GM04504 (cell line): ENCODE measurements at places on chromosomes 16 and 17.

- DNase-seq: no peak
Observed at GRCh38 chr17:38687286-38687685, 12.5 kb upstream of the EPOP start.

DNA sequence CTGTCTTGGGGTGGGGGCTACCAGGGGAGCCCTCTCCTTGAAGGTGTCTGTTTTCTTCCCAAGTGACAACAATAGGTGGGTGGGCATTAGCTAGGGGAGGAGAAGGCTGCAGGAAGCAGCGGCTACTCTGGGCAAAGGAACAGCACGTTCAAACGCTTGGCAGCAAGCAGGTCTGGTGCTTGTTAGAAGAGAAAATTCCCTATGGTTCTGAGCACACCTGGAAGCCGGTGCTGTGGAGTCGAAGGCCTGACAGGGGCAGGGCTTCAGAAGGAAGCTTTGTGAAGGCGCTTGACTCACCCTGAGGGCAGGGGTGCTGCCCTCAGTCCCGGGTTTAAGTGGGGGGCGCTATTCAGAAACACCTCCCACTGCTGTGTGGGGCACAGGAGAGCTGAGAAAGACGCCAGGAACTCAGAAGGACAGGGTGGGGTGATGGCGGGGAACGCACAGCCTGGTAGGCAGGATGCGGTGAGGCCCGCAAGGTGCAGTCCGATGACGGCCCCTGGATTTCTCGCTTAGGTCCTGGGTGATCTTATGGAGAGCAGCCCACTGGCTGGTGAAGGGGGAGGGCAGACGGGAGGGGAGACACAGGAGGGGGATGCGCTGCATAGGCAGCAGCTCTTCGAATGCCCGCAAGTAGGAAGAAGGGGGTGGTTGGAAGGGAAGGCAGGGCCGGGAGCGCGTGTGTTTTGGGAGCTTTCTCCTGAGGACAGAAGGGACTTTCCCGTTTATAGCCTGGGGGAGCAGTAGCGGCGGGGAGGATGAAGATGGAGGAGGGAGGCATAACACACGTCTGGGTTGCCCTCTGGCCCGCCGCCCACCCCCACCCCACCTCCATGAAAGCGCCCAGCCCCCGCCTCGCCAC is 3.2 kb downstream of the GJD3 start:
- no peak for DNase-seq

DNA sequence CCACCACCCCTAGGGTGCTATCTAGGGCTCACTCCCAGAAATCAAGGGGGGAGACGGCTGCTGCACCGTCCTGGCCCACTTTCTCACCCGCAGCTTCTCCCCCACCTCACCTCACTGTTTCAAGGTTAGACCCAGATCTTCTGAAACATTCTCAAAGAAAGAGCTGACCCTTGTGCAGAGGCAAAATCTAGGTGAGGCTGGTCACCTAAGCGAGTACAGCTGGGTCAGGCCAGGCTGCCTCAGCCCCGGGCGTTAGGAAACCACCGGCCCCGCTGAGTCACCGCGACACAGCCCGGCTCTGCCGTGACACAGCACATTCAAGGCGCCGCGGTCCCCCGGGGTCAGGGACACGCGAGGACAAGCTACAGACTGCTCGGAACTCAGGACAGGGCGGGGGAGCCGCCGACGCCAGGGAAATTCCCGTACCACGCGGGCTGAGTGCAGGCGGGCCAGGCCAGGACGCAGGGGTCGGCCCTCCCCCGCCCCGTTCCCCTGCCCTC is 27.1 kb downstream of the GNPTG start:
- peak; percentile 64 for DNase-seq

GRCh38 chr16:3578121-3578520 is 918 bp upstream of the NLRC3 start:
- DNase-seq: no peak

- DNase-seq: no peak
Observed at GRCh38 chr16:86027373-86028126, 128.6 kb downstream of the IRF8 start.

GRCh38 chr16:19559242-19559910 is 3.9 kb downstream of the VPS35L start:
- DNase-seq: peak; percentile 35

- DNase-seq: no peak
Observed at GRCh38 chr17:6233856-6234255, 163.7 kb downstream of the WSCD1 start.

- DNase-seq: no peak
Observed at GRCh38 chr16:46621934-46622676, 926 bp upstream of the SHCBP1 start.

DNA sequence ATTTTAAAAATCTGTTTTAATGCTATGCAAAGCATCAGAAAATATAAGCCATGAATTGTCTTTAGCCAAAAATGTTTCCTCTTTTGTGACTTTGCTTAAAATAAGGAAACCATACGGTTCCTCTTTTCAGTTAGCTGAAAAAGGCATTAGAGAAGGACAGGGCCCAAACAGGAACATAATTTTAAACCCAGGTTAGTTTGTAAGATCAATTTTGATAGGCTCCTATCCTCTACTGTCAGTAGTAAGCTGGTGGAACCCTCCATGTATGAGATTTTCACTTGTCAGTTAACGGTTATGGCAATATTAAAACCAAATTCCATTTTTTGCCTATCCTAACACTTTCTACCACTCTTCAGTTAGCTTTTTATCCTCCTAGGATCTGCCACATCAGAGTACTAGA is 4.3 kb downstream of the EVI2B start:
- no peak for DNase-seq

DNA sequence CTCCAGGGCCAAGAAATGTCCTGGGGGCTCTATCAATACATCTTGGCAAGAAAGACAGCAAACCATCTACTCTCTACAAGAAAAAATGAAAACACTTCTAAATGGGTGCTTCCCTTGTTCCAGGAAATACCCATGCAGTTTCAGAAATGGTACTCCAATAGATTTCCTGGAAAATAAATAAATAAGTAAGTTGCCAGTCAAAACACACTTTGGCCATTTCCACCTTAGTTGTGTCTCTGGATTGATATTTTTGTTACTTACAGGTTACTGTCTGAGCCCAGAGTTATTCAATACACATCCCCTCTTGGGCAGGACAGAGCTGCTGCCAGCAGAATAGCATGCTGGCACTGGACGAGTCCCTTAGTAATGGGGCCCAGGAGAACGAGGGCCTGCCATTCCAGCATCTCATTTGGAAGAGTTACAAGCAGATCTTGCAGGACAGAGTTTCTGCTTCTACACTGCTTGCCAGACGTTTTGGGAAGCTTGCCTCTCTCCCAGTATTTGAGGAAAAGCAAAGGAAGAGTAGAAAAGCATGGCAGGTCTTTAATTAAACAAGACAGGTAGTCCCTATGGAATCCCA is 100.5 kb downstream of the SMG6 start:
- no peak for DNase-seq

- DNase-seq: no peak
Observed at GRCh38 chr17:51559778-51560177, 299.4 kb downstream of the UTP18 start.

DNA sequence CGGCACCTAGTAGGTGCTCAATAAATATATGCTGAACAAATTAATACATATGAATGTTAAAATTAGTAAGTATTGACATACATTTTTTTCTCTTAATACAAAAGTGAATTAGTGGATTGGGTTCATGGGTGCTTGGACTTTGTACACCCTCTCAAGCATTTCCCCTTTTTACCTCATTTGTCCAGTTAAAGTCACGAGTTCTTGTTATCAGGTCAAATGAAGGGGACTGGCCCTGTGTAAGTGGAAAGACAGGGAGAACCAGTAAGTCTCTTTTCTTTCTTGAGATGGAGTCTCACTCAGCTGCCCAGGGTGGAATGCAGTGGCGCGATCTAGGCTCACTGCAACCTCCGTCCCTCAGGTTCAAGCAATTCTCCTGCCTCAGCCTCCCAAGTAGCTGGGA is 13.7 kb upstream of the RANGRF start:
- no peak for DNase-seq

GRCh38 chr17:30433514-30433913 is 43.7 kb upstream of the GOSR1 start:
- peak; percentile 69 for DNase-seq

GRCh38 chr17:71402661-71403141 is 718.1 kb upstream of the SOX9 start:
- no peak for DNase-seq

GRCh38 chr17:35748979-35749378 is 4.1 kb downstream of the GAS2L2 start:
- DNase-seq: no peak
